NCI-H1092 treated with DMSO at 0.1 percent for 48 hours (cell line): ENCODE measurements at places on chromosomes 5 and 9.

- DNase-seq, result no peak
These were observed 196.8 kb downstream of the ANXA1 start for GRCh38 chr9:73348471-73348870.

- DNase-seq, result no peak
These were observed 59.5 kb upstream of the FOXI1 start for GRCh38 chr5:170046241-170046640.

DNA sequence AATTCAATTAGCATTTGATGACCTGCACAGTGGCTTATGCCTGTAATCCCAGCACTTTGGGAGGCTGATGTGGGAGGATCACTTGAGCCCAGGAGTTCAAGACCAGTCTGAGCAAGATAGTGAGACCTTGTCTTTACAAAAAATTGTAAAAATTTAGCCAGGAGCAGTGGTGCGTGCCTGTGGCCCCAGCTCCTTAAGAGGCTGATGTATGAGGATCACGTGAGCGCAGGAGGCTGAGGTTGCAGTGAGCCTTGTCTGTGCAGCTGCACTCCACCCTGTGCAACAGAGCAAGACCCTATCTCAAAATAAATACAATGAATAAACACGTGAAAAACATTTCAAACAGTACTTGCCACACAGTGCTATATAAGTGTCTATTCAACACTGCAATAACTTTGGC is 4.2 kb downstream of the ABCA1 start:
- DNase-seq, result no peak

- no peak for DNase-seq
These were observed 22.5 kb upstream of the PTGS1 start for GRCh38 chr9:122348288-122348777.

DNA sequence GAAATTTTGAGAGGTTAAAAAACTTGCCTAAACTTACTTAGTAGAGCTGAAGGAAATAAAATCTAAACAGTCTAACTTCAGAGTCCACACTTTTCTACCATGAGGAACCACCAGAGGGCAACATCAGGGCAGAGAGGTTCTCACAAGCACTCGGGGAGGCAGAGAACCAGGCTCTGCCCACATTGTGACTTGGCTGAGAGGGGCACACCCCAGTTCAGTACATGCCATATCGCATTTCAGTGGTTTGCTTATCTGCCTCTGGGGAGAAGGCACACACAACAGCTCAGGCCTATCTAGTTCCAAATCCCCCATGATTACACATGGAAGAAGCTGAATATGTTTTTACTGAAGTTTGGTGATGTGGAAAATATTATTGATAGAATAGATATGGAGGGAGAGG is 49.2 kb downstream of the EQTN start:
- peak; percentile 32 for DNase-seq

DNA sequence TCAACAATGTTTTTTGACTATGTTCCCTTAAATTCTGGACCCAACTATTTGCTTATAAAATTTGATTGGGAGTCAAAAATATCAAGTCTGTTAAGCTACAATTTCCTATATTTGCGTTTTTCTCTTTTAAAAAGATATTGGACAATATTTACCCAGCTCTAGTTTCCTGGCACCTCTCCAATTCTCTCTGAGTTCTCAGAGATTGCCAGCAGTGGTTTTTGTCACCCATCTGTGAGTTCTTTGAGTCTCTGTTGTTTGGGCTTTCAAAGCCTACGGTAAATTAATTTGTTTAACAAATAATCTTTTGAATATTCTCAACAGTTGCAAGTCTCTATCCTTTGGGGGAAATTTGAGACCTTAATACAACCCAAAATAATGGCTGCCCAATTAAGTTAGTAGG is 174.2 kb upstream of the PUM3 start:
- peak; percentile 89 for DNase-seq

GRCh38 chr5:54825005-54825404 is 160.4 kb downstream of the ESM1 start:
- DNase-seq, result no peak

DNA sequence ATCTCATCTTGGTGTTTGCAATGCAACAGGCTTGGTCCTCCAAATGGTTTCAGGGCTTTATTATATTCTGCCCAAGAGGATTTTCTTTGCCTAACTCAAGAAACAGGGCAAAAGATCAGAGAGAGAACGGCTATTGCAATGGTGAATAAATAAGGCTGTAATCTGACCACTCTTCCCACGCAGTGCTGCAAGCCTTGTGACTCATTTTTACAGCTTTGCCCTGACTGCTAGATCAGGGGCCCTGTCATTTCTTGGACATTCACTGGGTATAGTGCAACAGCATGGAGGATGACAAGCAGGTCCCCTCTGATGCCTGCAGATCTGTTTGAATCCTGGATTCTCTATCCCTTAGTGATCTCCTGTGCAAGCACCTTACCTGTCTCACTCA is 459.1 kb downstream of the EBF1 start:
- no peak for DNase-seq

GRCh38 chr5:11998397-11998796 is 94.2 kb upstream of the CTNND2 start:
- no peak for DNase-seq

- no peak for DNase-seq
These were observed 25.8 kb upstream of the GPX8 start for GRCh38 chr5:55134053-55134722.
